ENCODE measurements at places on chromosomes 6 and 20.

- DNase-seq = no peak
These were observed 8.3 kb downstream of the NT5E start for GRCh38 chr6:85458184-85458583.

DNA sequence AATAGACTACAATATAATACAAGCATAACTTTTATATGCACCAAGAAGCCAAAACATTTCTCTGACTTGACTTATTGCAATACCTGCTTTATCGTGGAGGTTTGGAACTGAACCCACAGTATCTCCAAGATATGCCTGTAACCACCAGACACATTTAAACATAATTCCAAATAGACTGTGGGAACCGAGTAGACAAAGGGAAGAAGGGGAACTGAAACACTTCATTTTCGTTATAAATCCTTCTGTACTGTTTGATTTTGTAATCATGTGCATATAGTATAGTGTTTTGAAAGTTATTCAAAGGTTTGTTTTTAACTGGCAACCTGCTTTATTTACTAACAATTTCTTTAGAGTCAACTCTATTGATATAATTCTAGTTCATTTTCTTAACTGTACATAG is 154.9 kb upstream of the BEND6 start:
- DNase-seq = no peak

DNA sequence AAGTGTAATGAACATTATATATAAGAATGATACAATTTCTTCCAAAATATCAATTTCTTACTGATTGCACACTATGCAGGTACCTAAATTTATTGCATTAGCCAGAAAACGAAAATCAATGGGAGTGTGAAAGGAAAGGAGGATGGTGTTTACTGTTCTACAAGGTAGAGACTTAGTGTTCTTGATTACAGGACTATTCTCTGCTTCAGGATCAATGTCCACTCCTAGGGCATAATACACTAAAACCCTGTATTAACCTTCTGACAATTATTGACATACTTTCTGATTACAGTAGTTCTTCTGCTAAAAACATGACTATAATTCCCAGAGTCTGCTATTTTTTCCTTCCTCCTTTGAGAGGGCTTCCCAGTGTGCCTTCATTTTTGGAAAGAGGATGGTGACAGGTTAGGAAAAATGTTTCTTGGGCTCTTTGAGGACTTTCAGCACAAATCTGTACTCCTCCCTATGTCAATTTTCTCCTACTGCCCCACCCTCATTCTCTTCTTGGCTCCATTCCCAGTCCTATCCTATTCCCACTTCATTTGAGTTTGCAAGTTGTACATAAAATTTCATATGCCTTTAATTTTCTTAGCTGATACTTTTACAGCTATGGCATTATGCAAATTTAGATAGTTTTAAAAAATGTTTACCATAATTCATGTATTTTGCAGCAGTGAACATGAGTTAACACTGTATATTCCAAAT is 278.9 kb downstream of the CENPW start:
- DNase-seq = no peak

- DNase-seq = no peak
These were observed 586 bp upstream of the LST1 start for GRCh38 chr6:31585491-31585890.

GRCh38 chr6:129709196-129709768 is 695 bp downstream of the ARHGAP18 start:
- DNase-seq = peak; percentile 84

GRCh38 chr20:924639-925038 is 8.5 kb upstream of the ANGPT4 start:
- DNase-seq = no peak

DNA sequence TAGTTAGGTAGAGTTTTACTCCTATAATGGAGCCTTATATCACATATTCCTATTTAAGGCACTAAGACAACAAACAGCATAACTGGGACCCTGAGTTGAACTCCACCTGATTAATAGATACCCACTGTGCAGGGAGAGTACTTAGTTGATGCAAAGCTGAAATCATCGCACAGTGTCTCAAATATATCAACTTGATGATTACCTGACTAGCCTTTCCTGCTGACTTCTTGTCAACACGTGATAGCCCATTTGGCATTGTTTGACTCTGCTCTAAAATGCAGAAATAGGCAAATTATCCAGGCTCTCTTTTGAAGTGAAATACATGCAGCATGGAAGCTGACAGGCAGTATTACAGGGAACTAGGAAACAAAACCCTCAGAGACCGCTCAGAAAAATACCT is 154.6 kb upstream of the HDAC2 start:
- no peak for DNase-seq

GRCh38 chr6:20647585-20647984 is 113.3 kb downstream of the CDKAL1 start:
- no peak for DNase-seq

- DNase-seq = no peak
These were observed 1.1 kb downstream of the ATP6V1G2 start for GRCh38 chr6:31545291-31545690.

- DNase-seq = peak; percentile 77
These were observed 169.1 kb upstream of the CDYL start for GRCh38 chr6:4606821-4607704.

GRCh38 chr6:15305496-15305895 is 59.6 kb downstream of the JARID2 start:
- no peak for DNase-seq

GRCh38 chr6:39801456-39802251 is 9.5 kb downstream of the DAAM2 start:
- no peak for DNase-seq

- DNase-seq = no peak
These were observed 166.0 kb upstream of the PLN start for GRCh38 chr6:118382126-118382525.

DNA sequence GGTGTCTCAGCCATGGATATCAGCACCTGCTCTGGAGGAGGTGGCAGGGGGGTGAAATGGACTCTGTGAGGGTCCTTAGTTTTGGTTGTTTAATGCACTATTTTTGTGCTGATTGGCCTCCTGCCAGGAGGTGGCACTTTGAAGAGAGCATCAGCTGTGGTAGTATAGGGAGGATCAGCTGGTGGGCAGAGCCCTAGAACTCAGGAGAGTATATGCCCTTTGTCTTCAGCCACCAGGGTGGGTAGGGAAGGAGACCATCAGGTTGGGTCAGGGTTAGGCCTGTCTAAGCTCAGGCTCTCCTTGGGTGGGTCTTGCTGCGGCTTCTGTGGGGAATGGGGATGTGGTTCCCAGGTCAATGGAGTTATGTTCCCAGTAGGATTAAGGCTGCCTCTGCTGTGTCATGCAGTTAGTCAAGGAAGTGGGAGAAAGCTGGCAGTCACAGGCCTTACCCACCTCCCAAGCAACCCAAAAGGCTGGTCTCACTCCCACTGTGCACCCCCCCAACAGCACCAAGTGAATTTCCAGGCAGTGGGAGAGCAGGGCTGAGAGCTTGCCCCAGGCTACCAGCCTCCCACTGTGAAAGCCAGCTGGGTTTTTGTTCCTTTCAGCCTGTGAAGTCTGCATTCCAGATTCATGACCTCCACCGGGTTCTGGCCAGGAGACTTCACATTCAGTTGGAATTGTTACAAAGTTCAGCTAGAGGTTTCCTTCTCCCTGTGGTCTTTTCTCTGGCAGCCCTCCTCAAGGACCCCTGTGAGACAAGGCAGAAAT is 5.7 kb upstream of the OSTM1 start:
- DNase-seq = peak; percentile 43

- DNase-seq = no peak
These were observed 142.7 kb downstream of the PCSK2 start for GRCh38 chr20:17369506-17369905.

- DNase-seq = peak; percentile 84
These were observed at the start of gene ARID1B for GRCh38 chr6:156776840-156777576. ARID1B (plus strand) TSS chr6:156777378; CDS start chr6:156777681, 303 bp downstream.

- DNase-seq = no peak
These were observed 47.3 kb upstream of the LRFN2 start for GRCh38 chr6:40634429-40634828.

- no peak for DNase-seq
These were observed 1.4 kb upstream of the RNASET2 start for GRCh38 chr6:166957805-166958076.

- DNase-seq = no peak
These were observed 79.5 kb upstream of the RALGAPA2 start for GRCh38 chr20:20791664-20792568.

- DNase-seq = peak; percentile 76
These were observed 20.7 kb upstream of the TRIM27 start for GRCh38 chr6:28944412-28944865.

- no peak for DNase-seq
These were observed 10.2 kb upstream of the CHRNA4 start for GRCh38 chr20:63371291-63371865.

GRCh38 chr20:40843251-40843650 is 154.2 kb upstream of the MAFB start:
- DNase-seq = peak; percentile 21

DNA sequence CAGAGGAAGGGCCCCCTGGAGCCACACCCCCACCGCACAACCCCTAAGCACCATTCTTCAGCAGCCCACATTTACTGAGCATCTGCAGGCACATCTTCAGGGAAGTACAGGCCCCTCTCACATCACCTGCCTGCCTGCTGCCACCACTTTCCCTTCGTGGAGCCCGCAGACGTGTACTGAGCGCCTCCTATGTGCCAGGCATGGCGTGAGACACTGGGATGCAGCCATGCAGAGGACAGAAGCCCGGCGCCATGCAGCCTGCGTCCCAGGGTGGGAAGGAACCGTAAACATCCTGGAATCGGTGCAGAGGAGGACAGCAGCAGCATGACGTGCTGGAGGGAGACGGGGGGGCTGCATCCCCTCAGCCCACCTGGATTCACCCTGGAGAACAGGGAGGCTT is 78.1 kb downstream of the GRM4 start:
- no peak for DNase-seq

DNA sequence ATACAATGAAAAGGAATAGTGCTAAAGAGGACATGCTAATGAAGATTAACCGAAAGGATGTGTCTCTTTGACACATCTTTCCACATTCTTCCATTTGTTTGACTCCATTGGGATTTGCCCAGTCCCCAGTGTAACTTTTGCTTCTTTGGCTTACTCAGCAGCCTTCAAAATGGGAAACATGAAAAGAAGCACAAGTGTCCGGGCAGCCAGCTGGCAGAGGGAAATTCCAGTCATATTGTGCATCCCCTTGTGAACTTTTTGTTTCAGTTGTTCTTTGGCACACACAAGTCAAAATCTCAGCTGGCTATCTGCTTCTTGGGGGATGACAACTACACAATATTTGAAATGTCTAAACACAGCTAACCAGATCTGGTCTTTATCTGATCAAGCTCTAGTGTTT is 157.4 kb downstream of the OGFRL1 start:
- peak; percentile 41 for DNase-seq

DNA sequence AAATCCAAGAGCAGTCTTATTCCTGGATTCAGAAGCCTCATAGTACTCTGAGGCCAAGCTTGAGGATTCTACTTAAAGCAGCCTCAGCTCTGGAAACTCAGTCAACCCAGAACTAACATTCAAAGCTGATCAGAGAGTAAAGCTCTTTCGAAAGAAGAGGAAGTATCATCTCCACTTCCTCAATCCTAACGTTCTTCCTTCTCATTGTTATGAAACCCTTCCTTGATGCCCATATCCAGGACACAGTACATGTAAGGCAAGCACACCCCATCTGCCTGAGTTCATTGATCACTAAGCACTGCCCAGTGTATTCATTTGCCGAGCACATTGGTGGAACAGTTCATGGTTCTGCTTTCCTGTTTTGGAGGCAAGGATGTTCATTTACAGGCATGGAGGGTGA is at the start of gene IPCEF1:
Gene IPCEF1, minus strand, starts transcription at position 114 of the 400 bp plus-strand sequence. CDS start 90,856 bp downstream, outside the sequence.
- DNase-seq = no peak

- DNase-seq = peak; percentile 87
These were observed 995 bp upstream of the GSTA4 start for GRCh38 chr6:52995913-52996645.

- DNase-seq = no peak
These were observed 43.4 kb downstream of the SMPDL3A start for GRCh38 chr6:122832459-122832858.
